ENCODE measurements at places on chromosomes 11 and 22.
A peak's percentile ranks its signal among the peaks of the same experiment; 100 is the strongest.

DNA sequence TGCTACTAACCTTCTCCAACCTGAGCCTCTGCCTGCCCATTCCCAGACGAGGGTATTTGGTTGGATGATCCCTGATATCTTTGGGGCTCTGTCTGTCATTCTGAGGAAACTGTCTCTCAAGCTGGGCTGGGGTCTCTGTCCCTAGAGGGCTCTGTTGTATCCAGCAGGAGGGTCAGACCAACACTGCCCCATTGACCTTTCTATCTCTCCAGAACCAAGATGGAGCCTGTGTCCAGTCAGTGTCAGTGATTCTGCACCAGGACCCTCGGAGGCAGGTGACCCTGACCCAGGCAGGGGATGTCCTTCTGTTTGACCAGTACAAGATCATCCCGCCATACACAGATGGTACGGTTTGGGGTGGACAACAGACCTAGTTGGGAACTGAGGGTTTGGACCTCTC, 21.9 kb downstream of the OTOG start:
- no peak for DNase-seq

- no peak for DNase-seq
Observed at GRCh38 chr11:15526859-15527450, 412.2 kb downstream of the INSC start.

DNA sequence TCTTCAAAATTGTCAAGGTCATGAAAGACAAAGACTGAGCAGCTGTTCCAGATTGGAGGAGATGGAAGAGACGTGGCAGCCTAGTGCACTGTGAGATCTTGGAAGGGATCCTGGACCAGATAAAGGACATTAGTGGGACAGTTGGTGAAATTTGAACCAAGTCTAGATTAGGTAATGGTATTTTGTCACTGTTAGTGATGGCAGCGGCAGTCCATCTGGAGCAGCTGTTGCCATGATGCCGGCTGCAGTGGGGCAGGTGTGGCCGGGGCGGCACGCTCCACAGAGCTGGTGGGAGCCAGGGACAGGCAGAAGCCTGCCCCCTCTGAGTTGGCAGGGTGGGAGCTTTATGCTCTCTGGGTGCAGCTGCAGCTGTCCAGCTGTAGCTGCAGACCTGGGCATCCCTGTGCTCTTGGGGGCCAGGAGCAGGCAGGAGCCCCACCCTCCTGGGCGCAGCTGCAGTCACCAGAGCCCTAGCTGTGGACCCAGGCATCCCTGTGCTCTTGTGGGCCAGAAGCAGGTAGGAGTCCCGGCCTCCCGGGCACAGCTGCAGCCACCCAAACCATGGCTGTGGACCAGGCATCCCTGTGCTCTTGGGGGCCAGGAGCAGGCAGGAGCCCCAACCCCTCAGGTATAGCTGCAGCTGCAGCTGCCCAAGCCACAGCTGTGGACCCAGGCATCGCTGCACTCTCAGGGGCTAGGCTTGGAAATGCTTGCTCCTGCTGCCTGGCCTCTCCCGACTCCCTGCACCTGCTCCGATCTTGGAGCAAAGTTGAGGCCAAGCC, 20.7 kb downstream of the DIXDC1 start:
- DNase-seq = no peak

GRCh38 chr11:10657308-10658271, 36.0 kb downstream of the IRAG1 start:
- no peak for DNase-seq

GRCh38 chr22:27874185-27874584, 44.9 kb downstream of the PITPNB start:
- no peak for DNase-seq

GRCh38 chr11:68181719-68182451, 31.2 kb downstream of the KMT5B start:
- peak; percentile 4 for DNase-seq

DNA sequence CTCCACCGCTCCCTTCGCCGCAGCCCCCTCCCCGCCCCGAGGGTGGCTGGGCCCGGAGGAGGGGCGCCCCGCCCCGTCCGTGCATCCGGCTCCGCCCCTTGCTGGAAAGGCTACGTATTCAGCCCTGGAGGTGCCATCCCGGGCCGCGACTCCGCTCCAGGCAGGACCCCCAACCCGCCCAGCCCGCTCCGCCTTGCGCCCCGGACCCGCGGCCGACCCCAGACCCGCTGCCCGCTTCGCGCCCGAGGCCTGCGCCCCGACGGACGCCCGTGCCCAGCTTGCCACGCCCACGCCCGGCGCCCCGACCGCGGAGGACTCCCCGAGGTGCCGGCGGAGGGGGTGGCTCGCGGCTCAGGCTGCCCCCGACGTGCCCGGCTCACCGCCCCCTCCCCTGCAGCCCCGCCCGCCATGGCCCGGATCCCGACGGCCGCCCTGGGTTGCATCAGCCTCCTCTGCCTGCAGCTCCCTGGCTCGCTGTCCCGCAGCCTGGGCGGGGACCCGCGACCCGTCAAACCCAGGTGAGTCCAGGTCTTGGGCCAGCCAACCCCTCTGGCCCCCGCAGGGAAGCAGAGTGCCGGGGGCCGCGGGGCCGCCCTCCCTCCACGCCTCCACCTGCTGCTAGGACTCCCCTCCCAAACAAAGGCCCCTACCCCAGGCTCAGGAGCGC, at the start of gene ADM2:
Gene ADM2 (plus strand): TSS at position 104 of the 667 bp plus-strand sequence. CDS start 305 bp downstream, at position 409.
- DNase-seq = peak; percentile 31

- no peak for DNase-seq
Observed at GRCh38 chr11:116202922-116203321, 569.9 kb downstream of the BUD13 start.
